CD4-positive, alpha-beta memory T cell (primary cell): ENCODE measurements at places on chromosomes 11 and 22. TPM values are rescaled to one million over a fixed set of nuclear protein-coding genes. Genes with fewer than 3 reads are reported as not detected.

The MCHR1 gene
- total RNA-seq: not detected

The PKNOX2 gene
- total RNA-seq: not detected

The SCT gene
- not detected for total RNA-seq

The GGT5 gene
- total RNA-seq: not detected

The LRRC55 gene
- not detected for total RNA-seq

The KIF18A gene
- 0.81 TPM for total RNA-seq

The OR4D5 gene
- total RNA-seq: not detected

The LRRC10B gene
- total RNA-seq: not detected

GRCh38 chr11:119895981-119896380 is 167.0 kb upstream of the NECTIN1 start:
- DNase-seq: no peak

DNA sequence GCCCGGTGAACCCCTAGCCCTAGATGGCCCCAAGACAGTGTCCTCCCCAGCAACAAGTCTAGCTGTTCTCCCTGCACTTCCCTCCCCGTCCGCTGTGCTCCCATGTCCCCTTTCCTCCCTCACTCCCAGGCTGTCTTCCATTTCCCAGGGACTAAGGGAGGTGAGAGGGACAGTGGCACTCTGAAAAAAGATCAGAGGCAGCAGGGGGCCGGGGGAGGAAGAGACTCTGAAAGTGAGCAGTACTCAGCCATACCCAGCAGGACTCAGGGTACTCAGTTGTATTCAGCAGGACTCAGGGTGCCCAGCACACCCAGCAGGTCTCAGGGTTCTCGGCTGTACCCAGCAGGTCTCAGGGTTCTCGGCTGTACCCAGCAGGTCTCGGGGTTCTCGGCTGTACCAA is 48.4 kb upstream of the THY1 start:
- DNase-seq: no peak

DNA sequence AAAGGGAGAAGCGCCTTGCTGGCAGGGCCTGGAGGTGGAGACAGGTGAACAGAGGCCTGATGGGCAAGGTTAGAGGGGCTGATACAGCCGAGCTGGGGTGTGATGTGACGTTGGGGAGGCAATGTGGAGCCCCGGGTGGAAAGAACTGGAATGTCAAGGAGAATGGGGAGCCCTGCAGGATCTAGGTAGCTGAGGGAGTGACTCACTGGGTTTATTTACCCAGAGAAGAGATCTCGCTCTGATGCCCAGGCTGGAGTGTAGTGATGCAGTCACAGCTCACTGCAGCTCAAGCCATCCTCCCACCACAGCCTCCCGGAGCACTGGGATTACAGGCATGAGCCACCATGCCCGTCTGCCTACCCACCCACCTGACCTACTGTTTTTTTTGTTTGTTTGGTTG is 1.9 kb upstream of the CYB5R3 start:
- DNase-seq: no peak

DNA sequence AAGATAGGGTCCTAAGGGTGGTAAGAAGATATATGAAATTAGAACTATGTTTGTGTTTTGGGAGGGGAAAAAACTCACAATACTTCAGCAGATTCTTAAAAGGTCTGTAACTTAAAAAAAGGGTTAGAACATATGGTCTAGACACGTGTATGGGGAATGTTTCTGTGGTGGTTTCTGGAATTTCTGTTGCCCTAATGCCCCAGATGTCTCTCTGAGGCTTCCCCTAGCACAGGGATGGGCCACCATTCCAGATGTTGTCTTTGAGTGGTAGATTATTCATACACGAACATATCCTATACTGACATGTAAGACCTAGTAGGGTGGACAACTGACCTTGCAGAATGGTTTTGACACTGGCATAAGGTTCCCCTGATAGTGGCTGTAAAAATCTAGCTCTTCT is 26.2 kb downstream of the EHF start:
- DNase-seq: no peak

- no peak for DNase-seq
These were observed 113.7 kb downstream of the CEP164 start for GRCh38 chr11:117441146-117441975.

DNA sequence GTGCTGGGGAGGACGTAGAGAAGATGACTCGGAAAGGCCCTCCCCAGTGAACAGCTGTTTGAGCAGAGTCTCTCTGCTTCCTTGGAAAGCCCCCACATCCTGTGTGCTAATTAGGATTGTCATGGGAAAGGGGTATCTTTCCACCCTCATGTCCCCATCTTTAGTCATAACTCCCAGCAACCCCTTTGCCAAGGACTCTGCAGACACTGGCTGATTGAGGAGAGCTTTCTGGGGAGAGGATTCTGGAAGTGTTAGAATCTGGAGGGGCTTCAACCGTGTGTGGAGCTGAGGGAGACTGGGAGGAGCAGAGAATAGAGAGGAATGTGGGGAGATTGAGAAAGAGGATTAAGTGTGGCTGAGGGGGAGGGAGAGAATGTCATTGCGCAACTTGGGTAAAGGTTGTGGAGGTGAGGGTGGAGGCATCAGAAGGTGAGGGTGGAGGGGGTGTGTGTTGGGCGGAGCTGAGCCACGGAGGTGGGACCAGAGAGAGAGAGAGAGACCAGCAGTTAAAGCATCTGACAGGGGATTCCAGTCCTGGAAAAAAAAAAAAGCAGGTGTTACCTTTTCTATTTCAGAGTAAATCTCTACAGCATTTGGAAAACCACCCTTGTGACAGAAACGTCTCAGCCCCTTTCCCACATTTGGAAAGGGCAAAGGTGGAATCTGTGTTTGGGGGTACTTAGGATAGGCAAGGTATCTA is 2.2 kb downstream of the DTX4 start:
- DNase-seq: no peak

DNA sequence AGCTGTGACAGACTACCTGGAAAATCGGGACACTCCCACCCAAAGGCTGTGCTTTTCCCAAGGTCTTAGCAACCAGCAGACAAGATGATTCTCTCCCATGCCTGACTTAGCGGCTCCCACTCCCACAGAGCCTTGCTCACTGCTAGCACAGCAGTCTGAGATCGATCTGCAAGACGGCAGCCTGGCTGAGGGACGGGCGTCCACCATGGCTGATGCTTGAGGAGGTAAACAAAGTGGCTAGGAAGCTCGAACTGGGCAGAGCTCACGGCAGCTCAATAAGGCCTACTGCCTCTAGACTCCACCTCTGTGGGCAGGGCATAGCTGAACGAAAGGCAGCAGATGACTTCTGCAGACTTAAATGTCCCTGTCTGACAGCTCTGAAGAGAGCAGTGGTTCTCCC is 84.9 kb downstream of the SMCO4 start:
- no peak for DNase-seq
